ENCODE measurements at places on chromosomes 2 and 18. TPM values are rescaled to one million over a fixed set of nuclear protein-coding genes. Genes with fewer than 3 reads are reported as not detected.

Gene TUBA4B
- not detected for total RNA-seq

Gene DSC3
- total RNA-seq, result 0.18 TPM

Gene ANAPC1
- total RNA-seq, result 17.1 TPM

Gene IL36RN
- total RNA-seq, result not detected

Gene SLC5A7
- 0.17 TPM for total RNA-seq

Gene MERTK
- 7.3 TPM for total RNA-seq

Gene CYRIA
- 3.5 TPM for total RNA-seq

Gene RIT2
- not detected for total RNA-seq

Gene KCNF1
- 0.51 TPM for total RNA-seq

Gene RBM44
- total RNA-seq, result 0.35 TPM

Gene RGPD3
- 0.09 TPM for total RNA-seq

Gene RAB6C
- not detected for total RNA-seq

Gene PAX8
- total RNA-seq, result not detected

Gene C2orf66
- total RNA-seq, result not detected

Gene DLGAP1
- not detected for total RNA-seq

Gene DNAJC5G
- 1.5 TPM for total RNA-seq

Gene PAIP2B
- total RNA-seq, result 28.0 TPM

Gene HOXD4
- not detected for total RNA-seq

Gene PDE1A
- 15.6 TPM for total RNA-seq

Gene LRRTM4
- total RNA-seq, result 0.63 TPM

Gene COLEC12
- total RNA-seq, result 6.5 TPM

Gene C2orf81
- total RNA-seq, result 1.1 TPM

Gene ZNF521
- total RNA-seq, result 54.5 TPM

Gene CNGA3
- not detected for total RNA-seq

Gene CXCR1
- total RNA-seq, result not detected

Gene CCDC121
- 8.1 TPM for total RNA-seq

Gene LAMA1
- total RNA-seq, result 0.81 TPM

Gene LIPG
- total RNA-seq, result 0.03 TPM

Gene FOXI3
- total RNA-seq, result not detected

Gene ANKRD30B
- not detected for total RNA-seq

Gene FRZB
- 3.2 TPM for total RNA-seq

Gene LYPD6B
- total RNA-seq, result not detected
